AG04449 (cell line): ENCODE measurements at places on chromosomes 3 and 15.

DNA sequence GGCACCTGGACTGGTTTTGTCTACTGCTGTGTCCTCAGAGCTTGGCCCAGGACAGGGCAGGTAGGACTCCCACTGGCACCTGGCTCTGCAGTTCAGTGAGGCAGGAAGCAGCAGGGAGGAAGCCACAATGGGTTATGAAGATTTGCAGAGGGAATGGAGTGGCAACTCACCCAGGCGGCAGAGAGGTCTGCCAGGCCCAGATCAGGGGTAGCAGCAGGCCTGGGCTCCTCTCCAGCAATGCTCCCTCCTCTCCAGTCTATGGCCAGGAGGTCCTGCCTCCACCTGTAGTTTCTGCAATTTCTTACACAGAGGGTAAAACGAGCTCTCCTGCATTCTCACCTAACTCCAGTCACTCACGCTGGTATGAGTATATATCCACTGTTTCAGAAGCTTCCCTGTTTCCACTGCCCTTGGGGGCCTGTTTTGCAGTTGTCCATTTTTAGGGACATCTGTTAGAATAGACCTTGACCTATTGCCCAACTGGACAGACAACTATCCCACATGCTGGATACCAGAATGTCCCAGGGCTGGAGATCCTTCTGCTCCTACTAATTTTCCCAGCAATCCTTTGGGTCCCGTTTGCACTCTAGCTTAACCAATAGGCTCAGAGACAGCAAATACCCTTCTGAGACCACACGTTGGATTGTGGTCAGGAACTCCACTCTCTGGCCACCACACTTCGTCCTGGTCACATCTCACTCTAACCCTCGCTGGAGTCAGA is 35.2 kb downstream of the HMCES start:
- no peak for DNase-seq

DNA sequence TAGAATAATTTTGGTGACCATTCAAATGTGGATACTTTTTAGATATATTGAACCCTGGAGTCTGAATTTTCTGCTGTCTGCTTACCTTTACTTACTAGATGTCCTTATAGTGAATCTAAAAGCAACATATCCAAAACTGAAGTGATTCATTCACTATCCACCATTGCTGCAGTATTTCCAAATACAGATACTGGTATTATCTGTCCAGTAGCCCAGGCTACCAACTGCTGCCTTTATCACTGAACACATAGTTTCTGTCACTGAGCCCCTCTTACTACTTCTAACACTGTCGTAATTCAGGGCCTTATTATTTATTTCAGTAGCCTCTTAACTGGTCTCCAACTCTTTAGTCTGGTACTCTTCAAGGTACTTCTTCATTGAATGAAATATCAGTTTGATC is 49.2 kb downstream of the SLMAP start:
- DNase-seq: no peak

- no peak for DNase-seq
Observed at GRCh38 chr3:72018343-72018984, 233.5 kb upstream of the PROK2 start.

GRCh38 chr15:27668471-27669220 is 430.5 kb downstream of the OCA2 start:
- no peak for DNase-seq
